ENCODE measurements at places on chromosomes 6 and 20.

DNA sequence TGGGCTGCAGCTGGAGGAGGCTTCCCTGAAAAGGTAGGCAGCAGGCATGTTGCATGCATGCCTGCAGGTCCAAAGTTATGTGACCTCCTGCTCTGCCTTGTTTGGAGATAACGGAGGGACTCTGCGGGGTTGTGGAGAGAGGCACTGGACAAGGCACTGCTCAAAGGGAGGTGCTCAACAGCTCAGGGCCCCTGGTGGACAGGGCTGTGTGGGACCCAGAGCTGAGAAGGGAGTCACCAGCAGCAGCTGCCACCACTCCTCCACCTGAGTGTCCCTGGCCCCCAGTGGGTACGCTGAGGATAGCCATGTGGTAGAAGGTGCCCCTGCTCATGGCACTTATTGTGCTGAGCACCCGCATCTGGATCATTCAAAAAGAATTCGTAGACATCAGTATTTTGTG is 15.5 kb upstream of the CST8 start:
- DNase-seq, result no peak

DNA sequence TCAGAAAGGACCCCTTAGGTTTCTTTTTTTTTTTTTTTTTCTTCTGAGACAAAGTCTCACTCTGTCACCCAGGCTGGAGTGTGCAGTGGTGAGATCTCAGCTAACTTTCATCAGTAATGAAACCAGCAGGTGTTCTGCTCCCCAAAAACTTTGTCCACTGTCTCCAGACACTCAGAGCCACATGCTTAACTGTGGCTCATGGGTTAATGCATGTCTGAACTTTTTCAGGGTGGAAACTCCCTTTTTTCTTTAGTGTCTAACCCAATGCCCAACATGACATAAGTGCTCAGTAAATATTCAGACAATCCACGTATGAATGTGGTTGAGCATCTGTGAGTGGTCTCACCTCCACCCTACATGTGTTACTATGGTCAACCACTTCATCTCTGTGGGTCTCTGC is 45.4 kb downstream of the MYB start:
- DNase-seq, result no peak

DNA sequence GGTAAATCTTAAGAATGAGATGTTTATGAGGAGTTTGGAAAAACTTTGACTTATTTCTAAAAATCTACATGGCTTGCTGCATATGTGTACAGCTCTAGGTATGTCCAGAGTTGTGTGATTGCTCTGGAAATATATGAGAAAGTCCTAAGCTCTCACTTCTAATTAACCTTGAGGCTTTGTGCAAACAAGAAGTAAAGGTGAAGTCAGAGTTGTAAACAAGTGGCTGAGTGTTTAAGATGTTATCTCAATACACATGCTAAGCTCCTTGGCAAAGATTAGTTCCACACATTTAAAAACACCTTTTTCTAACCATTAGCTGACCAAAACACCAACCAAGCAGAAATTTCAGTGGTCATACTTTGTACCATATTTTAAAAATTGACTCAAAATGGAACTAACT is 684.2 kb downstream of the HTR1B start:
- DNase-seq, result no peak

DNA sequence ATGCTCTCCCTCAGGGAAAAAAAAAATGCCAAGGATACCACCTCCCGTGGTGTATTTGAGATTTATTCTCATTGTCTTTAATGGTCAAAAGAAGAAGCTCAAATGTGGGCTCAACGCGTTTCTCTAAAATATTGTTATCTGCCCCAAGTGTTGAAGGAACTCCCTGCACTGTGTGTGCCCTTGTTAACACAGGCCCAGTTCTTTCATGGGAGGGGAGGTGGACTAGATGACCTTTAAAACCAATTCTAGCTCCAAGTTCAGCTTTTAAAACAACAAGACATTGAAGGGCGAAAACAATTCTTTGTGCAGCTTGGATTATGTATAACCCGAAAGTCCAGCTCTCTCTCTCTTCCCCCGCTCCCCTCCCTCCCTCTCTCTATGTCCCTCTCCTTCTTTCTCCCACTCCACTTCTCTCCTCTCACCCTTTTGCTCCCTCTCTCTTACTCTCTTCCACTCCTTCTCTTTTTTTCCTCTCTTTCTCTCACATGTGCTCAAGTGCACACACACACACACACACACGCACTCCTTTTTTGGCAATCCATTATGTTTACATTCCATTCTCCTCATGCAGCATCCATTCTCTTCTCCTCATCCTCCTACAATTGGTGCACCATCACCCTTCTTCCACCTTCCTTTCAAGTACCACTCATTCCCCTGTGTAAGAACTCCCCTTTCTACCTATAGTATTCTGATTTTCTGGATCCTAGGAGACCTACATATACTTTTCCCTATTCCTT is 8.5 kb downstream of the HLA-DMB start:
- no peak for DNase-seq

GRCh38 chr6:167789358-167789757 is 37.4 kb upstream of the AFDN start:
- DNase-seq, result no peak

All from large intestine (tissue), 12 donors.